ENCODE measurements at places on chromosomes 7 and 10.

DNA sequence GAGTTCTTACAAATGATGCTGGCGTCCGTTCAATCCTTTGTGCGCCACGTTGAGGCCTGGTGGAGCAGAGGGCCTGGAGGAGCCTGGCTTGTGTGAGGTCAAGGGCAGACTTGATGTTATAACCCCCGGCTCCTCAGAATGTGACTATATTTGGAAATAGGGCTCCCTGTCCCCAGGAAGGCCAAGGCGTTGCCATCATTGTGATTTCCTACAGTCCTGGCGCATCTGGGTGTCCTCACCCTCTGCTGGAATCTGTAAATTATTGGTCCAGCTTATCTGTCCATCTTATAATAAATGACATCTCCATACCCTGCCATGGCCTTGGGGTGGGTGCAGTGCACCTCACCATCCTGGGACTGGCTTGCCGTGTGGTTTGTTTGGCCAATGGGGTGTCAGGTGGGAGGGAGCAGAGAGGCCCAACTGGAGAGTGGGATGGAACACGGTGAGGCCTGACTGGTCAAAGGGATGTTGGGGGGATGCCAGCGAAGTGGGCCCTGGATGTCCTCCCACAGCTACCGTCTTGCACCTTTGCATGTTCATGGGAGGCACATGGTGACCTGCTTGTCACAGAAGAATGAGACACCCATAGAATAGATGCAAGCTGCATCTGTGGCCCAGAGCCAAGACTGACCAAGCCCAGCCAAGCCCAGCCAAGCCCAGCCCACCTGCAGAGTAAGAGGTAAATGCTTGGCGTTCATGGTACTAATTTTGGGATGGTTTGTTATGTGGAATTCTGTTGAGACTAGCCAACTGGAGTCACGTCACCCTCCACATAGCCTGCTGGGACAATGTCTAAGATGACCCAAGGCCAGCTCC lies 11.1 kb upstream of the LRRC27 start:
- no peak for DNase-seq

DNA sequence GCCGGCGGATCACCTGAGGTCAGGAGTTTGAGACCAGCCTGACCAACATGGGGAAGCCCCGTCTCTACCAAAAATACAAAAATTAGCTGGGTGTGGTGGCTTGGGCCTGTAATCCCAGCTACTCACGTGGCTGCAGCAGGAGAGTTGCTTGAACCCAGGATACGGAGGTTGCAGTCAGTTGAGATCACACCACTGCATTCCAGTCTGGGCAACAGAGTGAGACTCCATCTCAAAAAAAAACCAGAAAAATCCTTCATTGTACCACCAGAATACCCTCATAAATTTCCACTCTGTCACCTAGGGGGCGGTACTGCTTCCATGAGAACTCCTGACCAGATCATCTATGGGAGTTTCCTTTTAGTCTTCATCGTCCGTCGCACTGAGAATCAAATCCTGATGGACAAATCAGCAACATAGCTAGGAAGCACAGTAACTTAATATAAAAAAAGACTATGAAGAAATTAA lies 225.8 kb upstream of the KLF14 start:
- no peak for DNase-seq

DNA sequence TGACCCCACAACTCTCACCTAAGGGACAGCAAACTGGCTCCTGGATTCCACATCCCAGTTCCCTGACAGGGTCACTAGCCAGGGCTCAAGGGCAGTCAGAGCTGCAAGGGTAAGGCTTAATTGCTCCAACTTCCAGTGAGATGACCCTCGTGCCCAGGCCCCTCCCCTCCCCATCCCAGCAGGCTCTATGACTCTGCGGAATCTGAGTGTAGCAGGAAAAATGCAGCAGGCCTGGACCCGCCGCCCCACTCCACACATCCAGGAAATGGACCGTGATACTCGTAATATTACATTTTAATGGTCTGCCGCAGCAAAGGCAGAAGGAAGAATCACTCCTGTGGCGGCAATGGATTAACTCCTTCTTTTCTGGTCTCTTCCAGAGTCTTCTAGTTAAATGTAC lies 91.7 kb upstream of the CHST15 start:
- DNase-seq: no peak

GRCh38 chr10:111392910-111393309 lies 316.1 kb downstream of the ADRA2A start:
- DNase-seq: no peak

DNA sequence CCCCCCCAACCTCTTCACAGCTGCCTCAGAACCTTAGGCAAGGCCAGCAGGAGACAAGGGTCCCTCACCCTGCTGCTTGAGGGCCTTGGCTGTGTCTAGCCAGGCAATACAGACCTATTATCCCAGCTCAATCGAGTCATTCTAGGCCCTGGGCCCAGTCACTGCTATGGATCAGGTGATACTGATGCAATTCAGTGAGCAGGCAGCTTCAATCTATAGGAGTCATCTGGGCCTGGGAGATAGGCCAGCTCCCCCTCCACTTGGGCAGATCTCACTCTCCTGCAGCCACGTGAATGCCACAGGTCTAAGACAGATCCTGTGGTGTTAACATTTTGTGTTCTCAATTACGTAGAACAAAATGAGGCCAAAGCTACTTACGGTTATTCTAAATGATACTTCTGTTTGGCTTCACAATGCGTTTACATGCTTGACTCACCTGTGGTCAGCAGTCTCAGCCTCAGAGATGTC lies 68.0 kb upstream of the LRRC4 start:
- no peak for DNase-seq

DNA sequence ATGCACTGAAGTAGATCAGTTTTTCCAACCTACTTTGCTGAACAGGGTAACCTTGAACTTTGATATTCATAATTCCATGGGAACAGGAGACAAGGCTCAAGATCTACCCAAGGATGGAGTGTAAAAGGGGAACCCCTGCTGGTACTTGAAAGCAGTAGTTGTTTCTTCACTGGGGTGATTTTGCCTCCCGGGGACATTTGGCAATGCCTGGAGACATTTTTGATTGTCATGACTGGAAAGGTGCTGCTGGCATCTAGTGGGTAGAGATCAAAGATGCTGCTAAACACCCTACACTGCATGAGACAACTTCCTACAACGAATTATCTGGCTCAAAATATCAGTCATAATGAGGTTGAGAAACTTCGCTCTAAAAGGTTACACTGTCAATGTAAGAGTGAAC lies 214.8 kb upstream of the CTBP2 start:
- no peak for DNase-seq

GRCh38 chr10:74502963-74503608 lies 323.3 kb upstream of the KAT6B start:
- DNase-seq: no peak

DNA sequence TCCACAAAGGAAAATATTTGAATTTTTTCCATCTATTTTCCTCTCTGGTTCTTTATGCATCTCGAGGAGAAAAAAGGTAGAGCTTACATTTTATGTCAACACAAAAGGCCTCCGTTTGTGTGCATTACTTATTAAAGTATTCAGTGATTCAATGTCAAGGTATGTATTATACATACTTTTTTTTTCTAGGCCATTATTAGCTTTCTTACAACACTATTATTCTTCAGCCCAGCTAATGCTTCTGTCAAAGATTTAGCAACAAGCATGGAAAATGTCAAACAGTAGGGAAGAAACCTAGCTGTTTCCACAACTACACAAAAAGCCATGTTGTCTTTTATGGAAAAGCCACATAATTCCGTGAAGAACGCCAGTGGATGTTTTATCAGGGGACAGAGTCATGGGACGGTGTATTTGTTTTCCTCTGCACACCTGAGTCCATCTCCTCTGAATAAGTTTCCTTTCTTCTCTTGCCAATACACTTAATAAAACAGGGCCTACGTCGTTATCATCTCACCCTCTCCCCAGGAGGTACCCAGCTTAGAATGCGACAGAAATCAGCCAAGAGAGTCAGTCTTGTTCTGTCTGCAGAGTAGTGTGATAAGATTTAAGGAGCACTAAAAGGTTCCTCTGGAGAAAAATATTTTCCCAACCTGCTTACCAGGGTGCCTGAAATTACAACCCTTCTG lies 209.7 kb upstream of the AUTS2 start:
- DNase-seq: no peak

DNA sequence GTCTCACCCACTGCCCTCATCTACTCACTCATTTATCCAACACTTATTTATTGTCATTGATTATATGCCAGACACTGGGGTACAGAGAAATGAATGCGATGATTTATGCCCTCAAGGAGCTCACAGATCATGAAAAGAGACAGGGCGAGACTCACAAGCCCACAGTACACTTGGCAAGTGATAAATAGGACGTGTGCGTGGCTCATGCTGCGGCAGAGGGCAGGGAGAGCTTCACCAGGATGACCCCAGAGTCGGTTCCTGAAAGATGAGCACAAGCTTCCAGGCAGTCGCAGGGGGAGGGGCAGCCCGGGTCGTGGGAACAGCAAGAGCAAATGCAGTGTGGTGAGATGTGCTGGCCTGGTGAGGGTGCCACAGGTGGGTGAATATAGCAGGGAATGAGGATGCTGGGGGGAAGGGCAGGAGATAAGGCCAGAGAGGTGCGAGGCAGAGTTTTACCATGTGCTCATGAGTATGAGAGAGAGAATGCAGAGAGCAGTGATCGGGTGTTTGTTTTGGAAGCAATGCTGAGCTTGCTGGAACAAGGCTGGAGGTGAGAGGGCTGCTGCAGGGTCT lies 70.9 kb downstream of the ATXN7L1 start:
- DNase-seq: no peak

GRCh38 chr7:41328544-41328943 lies 374.3 kb downstream of the INHBA start:
- DNase-seq: no peak

DNA sequence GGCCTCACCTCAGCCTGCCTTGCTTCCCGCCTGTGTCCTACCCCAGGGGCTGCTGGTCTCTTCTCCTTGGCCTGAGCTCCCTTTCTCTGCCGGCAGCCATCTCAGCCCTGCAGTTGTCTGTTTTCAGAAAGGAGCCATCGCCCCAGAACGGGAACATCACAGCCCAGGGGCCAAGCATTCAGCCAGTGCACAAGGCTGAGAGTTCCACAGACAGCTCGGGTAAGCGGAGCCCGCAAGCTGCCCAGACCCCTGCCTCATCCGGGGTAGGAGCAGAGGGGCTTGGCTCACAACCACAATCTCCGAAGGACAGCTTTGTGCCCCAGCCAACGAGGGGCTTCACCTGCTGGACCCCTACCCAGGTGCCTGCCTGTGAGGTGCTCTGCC lies 5.3 kb upstream of the DEPP1 start:
- no peak for DNase-seq

GRCh38 chr10:112775381-112775780 lies 174.7 kb upstream of the TCF7L2 start:
- DNase-seq: no peak

GRCh38 chr10:14296065-14296709 lies 34.5 kb downstream of the FRMD4A start:
- no peak for DNase-seq

- DNase-seq: no peak
Observed at GRCh38 chr10:26557641-26558014, 119.5 kb downstream of the APBB1IP start.

- DNase-seq: no peak
Observed at GRCh38 chr7:82209179-82209747, 234.3 kb downstream of the CACNA2D1 start.

GRCh38 chr7:88229302-88229995 lies 9.6 kb upstream of the SRI start:
- no peak for DNase-seq

DNA sequence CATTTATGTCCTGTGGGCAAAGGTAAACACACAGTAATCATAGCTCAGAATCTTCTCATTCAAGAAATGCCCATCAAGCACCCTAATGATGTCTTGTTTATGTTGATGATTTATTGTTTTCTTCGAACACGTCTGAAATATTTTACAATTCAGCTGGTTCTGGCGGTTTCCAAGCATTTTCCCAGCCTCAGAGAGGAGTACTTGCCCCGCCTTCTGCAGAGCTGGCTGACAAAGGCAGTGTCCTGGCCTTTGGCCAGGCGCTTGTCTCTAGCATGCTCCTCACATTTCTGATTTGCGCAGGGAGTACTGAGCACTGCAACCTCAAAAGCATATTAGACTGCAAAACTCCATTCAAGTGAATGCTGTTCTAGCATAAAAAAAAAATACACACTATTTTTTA lies 314.2 kb upstream of the GNAI1 start:
- no peak for DNase-seq

GRCh38 chr10:1179346-1180070 lies 123.3 kb downstream of the WDR37 start:
- no peak for DNase-seq

DNA sequence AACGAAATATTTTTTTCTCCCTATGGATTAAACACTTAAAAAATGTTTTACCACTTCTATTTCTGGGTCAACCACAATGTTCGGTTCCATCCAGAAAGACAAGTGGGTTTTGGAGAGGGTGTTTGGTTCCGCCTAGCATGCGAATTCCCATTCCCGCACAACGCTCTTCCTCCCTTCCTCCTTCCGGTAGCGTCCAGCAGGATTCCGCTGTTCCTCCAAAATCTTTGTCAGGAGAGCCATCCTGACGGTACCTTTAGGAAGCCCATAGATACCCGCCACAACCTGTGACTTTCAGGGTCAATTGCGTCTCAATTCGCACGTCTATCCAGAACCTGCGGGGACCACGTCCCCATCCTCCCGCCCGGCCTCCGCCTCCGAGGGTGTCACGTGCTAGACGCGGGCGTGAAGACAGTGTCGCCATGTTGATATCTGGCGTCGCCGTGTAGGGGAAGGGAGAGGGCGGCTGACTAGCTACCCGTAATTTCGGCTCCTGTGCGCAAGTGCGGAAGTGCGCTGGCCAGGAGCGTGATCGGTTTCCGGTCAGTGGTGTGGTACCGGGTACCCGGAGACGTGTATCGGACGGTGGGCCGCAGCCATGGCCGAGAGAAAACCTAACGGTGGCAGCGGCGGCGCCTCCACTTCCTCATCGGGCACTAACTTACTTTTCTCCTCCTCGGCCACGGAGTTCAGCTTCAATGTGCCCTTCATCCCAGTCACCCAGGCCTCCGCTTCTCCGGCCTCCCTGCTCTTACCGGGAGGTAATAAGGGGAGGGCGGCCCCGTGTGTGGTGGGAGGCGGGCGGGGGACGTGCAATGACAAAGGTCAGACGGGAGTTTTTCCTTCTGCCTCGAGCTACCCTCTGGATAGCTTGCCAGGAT lies at the start of gene SEC23IP:
Gene SEC23IP, plus strand, starts transcription at position 543 of the 878 bp plus-strand sequence. Its CDS starts 53 bp downstream, at position 596.
- DNase-seq: peak; percentile 90

- no peak for DNase-seq
Observed at GRCh38 chr7:20509892-20510572, 105.4 kb upstream of the ABCB5 start.

DNA sequence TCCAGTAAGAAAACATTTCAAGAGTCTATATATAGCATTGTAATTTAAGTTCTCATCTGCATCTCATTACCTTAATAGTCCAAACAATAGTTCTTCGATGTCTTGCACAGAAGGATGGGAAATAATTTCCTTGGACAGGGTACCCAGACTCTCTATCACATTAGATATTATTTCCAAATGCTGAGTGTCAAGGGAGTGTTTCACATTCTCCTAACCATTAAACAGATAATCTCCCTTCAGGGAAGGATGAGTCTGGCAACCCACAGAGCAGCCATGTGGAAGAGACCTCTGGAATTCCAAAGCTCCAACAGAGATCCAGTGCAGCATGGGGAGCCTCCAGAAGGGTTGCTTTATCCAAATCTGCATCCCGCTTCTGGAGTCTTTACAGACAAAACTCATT lies 89.6 kb downstream of the FZD1 start:
- no peak for DNase-seq

- no peak for DNase-seq
Observed at GRCh38 chr10:46019569-46020343, 10.7 kb downstream of the NCOA4 start.

GRCh38 chr7:2108501-2109250 lies 124.1 kb downstream of the MAD1L1 start:
- DNase-seq: no peak

GRCh38 chr10:62643606-62644587 lies 160.6 kb upstream of the ADO start:
- no peak for DNase-seq

- no peak for DNase-seq
Observed at GRCh38 chr7:80150611-80151273, 16.1 kb downstream of the GNAI1 start.
